ENCODE measurements at places on chromosomes 3 and 15.

DNA sequence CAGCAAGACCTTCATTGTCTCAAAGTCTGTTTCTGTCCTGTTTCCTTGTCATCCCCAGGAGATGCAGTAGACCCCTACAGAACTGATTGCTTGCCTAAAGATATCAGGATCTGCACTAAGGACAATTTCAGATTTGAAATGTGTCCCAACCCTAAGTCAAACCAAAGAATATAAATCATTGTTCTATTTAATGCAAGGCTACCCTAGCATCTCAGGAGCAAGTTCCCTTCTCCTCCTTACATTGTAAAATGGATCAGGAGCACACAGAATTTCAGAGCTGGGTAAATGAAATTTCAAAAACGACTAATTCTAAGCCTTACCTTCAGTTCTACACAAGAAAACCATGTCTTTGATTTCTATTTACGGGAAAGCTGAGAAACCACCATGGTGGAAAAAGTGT is 360.9 kb upstream of the KCNH8 start:
- DNase-seq: no peak

- DNase-seq: no peak
These were observed 54.9 kb upstream of the TMEM108 start for GRCh38 chr3:132983143-132983770.

GRCh38 chr3:65672871-65673815 is 365.6 kb downstream of the MAGI1 start:
- peak; percentile 24 for DNase-seq

DNA sequence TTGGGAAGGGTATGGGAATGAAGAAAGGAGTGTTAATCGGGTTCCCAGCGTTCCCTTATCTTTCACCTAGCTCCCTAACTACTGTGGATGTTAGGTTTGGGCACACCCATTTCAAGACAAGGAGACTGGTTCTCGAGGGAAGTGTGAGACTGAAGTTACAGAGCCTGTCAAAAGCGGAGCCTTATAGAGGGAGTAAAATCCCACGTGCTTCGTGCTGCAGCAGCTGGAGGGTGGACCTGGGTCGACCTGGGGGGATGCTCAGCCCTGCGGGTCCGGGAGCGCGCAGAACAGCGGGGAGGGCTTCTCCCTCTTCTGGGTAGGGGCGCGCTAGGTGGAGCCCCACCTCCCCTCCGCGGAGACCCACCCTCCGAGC is 314 bp upstream of the TMED3 start:
- DNase-seq: no peak

Data from NCI-H2029 (cell line).